ENCODE measurements at places on chromosomes 2 and 18.

- no peak for DNase-seq
Measured at GRCh38 chr2:109422758-109423500, 190.8 kb downstream of the SEPTIN10 start.

- no peak for DNase-seq
Measured at GRCh38 chr2:23083966-23084365, 301.0 kb upstream of the KLHL29 start.

- DNase-seq, result no peak
Measured at GRCh38 chr2:202317080-202317857, 51.7 kb downstream of the NOP58 start.

DNA sequence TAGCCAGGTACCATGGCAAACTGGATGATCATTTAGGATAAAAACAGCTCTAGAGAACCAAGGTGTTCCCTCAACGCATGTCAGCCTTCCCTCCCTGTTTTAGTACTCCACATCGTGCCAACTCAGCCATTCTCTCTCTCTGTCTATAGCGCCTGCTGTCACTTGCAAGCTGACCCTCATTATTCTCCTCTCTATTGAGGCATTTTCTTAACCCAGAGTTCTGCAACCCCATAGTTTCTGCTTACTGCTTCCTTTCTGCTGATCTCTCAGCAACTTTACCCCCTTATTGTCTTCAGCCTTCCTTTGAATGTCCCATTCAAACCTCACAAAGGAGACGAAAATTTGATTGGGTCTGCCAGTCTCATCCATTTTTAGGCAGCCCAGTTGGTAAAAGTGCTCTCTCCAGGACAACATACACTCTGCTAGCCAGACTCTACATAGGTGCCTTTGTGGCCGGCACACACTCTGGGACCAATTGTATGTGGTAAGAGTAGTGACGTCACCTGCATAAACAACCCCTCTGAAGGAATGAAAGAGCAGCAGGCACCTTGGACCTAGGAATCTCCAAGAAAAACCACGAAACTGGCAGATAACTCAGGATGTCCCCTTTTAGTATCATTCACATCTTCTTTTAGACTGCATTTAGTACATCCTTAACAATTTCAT, 367.2 kb upstream of the KCNH7 start:
- no peak for DNase-seq

GRCh38 chr18:34794348-34794747, 84.2 kb downstream of the DTNA start:
- no peak for DNase-seq

DNA sequence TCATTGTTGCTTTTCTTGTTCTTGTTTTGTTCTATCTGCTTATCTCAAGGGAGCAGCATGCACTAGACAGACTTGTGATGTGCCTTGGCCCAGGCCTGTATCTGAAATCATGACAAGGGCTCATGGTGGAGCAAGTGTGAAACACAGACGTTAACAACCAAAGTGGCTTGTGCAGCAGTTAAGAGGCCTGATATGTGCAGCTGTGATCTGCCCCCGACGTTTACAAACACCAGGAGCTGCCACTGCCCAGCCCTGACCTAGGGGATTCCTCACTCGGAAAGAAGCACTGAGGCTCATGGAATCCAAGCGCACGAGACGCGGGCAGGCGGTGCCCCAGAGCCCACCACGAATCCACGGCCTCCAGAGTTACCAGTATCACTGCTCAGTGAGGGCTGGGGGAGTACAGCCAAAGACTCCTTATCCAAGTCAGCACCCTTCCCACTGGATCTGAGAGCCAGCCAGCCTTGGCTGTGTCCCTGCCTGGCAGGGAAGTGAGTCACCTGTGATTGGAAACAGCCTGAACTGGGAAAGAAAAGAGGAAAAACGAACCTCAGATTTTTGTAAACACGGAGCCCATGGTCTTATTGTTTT, 62.3 kb upstream of the SNTG2 start:
- no peak for DNase-seq

DNA sequence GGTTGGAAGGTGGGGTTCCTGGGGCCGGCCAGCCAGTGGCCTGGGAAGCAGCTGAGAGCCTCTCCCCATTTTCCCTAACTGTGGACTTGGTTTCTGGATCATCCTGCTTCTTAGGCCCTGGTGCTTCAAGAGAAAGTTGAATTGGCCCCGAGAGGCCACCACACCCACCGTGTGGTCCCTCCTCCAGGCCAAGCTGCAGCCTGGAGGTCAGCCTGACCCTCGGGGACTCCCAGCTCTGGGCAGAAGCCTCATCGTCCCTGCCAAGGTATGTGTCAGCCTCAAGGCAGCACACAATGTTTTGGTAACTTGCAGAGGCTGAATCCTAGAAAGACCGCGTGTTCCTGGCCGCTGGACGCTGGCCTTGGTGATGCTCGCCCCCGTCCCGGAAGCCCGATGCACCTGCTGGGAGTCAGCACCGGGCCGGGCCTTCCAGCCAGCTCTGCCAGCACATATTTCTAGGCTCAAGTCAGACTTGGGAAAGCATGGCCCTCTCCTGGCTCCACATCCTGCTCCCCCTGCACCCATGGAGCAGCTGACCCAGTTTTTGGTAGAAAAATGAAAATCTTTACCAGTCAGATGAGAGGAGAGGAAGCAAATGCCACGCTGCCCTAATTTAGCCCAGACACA, 72.6 kb downstream of the ACTR2 start:
- no peak for DNase-seq

DNA sequence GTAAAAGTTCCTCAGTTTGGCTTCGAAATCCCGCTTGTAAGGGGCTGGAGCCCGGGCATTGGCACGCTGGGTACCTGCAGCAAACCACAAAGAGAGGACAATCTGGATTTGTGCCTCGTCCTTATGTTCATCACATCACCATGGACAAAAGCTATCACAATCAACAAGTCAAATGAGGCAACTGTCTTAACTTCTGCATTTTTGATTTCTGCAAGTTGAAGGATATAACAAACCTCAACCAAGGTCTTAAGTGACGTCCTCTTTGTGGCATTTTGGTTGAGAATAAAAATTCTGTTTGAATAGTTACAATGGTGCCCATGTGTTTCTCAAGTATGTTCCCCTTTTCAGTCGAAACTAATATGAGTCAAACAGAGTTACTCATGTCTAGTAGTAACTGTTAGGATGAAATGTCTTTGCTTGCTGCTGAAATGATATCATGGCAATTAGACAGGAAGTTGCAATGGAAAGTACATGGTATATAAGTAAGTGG, 70.8 kb upstream of the STK17B start:
- DNase-seq, result no peak

- DNase-seq, result no peak
Measured at GRCh38 chr2:137237055-137237454, 471.7 kb downstream of the THSD7B start.

GRCh38 chr2:47091118-47091517, 64.0 kb downstream of the STPG4 start:
- DNase-seq, result no peak

- no peak for DNase-seq
Measured at GRCh38 chr18:12652861-12653401, 5.0 kb downstream of the SPIRE1 start.

- no peak for DNase-seq
Measured at GRCh38 chr2:226578879-226579278, 220.7 kb downstream of the IRS1 start.

- DNase-seq, result no peak
Measured at GRCh38 chr18:31430554-31430953, 17.0 kb upstream of the DSG3 start.

DNA sequence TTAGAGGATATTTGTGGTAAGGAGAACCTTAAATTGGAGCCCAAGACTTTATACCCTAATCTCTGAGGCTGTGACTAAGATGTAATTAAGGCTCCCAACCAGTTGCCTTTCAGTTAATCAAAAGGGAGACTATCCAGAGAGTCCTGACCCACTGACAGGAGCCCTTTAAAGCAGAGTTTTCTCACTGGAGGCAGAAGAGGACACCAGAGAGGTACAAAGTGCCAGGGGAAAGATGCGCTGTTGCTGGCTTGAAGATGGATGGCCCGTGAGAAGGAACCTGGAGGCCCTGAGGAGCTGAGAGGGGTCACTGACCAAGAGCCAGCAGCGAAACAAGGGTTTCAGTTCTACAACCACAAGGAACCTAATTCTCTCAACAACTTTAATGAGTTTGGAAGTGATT, 137.3 kb downstream of the TMEM131 start:
- no peak for DNase-seq

DNA sequence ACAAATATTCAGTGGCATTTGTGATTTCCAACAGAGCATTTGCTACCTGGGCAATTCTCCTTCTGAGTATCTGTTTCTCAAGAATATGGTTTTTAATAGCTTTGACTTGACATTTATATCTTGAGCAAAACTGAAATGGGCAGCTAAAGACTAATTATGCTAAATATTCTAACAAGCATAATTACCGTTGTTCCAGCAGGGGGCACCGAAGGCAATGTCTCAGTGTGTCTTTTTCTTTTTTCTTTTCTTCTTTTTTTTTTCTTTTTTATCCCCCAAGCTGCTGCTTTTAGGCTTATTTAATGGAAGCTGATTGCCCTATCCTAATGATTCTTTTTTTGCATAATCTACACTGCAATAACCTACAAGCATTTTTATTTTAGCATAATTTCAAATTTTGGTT, 138.9 kb upstream of the NABP1 start:
- DNase-seq, result peak; percentile 39

DNA sequence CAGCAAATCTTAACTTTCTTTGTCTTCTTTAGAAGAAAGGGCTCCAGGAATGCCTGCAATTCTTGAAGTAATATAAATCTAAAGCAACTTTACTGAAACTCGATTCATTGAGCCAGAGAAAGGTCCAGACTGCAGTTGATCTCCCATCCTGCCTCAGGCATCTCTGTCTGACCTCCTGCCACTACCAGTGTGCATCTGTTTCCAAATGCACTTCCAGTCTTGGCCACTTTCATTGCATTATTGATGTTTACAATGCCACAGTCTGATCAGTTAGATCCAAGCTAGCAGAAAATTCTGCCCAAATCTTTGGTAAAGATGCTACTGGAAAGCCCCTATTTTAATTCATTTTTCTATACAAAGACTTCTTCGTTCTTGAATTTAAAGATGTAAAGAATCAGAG, 158.0 kb downstream of the RAPGEF4 start:
- no peak for DNase-seq

- no peak for DNase-seq
Measured at GRCh38 chr2:129376426-129377077, 602.9 kb upstream of the RAB6C start.

DNA sequence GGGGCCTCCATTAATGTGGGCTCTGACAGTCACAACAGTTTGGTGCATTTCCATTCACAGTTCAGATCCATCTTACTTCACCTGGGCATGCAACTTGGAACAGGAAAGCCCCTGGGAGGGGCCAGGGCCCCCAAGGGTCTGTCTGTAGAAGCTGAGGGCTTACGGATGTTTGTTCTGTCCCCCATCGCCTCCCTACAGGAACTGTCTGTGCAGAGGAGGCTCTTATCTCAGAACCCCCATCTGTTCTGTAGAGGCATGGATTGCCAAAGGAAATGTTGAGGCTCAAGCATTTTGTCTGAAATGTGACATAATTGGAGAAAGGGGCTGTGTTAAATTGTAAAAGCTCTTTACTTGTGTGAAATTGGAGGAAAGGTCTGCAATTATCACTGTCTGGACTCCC, 334.3 kb downstream of the CLIP4 start:
- no peak for DNase-seq

GRCh38 chr2:160054984-160055725, 7.3 kb downstream of the PLA2R1 start:
- DNase-seq, result no peak

DNA sequence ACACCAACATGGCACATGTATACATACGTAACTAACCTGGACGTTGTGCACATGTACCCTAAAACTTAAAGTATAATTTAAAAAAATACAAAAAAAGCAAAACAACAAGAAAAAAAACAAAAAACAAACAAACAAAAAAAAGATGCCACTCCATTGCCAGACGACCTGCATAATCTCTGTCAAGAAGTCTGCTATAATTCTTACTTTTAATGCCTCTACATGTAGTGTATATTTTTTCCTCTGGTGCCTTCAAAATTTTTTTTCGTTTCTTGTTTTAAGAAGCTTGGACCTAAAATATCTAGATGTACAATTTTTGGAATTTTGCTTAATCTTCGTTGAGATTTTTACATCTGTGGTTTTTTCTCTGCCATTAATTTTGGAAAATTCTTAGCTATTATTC, 235.6 kb upstream of the ZNF521 start:
- DNase-seq, result no peak

GRCh38 chr18:68498636-68499035, 216.3 kb downstream of the TMX3 start:
- no peak for DNase-seq

DNA sequence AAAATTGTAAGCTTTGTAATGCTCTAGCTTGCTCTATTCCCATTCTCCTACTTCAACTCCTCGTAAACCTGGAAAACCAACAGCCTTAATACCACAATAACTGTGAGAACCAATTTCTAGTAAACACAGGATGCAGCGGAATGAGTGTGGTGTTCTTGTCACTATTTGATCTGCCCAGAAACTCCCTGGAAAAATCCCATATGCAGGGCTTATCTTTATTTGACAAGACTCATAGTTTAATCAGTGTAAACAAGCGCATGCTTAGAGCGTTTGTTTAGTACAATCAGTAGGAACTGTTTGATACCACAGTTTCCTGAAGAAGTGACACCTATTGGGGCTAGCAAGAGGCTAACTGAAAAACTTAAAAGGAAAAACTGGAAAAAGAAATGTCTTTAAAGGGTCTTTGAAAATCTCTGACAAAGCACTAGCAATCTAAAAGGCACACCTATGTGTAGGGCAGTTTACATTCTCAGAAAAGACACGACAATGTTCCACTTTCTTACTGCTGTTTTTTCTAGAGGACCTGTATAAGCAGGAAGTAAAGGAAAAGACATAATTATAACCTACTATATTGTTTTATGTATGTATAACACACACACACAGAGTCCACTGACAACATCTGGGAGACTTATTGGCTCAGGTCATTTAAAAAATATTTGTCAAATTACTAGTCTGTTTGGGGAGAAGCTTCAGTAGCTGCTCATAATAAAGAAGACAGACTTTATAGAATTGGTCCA, 241.4 kb upstream of the KLHL14 start:
- DNase-seq, result no peak

DNA sequence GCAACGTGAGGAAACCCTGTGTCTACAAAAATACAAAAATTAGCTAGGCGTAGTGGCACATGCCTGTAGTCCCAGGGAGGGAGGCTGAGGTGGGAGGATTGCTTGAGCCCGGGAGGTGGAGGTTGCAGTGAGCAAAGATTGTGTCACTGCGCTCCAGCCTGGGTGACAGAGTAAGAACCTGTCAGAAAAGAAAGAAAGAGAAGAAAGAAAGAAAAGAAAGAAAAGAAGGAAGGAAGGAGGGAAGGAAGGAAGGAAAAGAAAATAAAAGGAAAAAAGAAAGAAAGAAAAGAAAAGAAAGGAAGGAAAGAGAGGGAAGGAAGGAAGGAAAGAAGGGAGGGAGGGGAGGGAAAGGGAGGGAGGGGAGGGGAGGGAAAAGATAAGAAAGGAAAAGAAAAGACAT, 89.9 kb upstream of the HPCAL1 start:
- DNase-seq, result no peak

Measured in SK-N-DZ (cell line).